Activated CD4-positive, alpha-beta T cell treated with anti-CD3 and anti-CD28 coated beads, Interleukin-2, amount 50 U/mL, for 1 hour (primary cell): ENCODE measurements at places on chromosomes 12 and 14.

DNA sequence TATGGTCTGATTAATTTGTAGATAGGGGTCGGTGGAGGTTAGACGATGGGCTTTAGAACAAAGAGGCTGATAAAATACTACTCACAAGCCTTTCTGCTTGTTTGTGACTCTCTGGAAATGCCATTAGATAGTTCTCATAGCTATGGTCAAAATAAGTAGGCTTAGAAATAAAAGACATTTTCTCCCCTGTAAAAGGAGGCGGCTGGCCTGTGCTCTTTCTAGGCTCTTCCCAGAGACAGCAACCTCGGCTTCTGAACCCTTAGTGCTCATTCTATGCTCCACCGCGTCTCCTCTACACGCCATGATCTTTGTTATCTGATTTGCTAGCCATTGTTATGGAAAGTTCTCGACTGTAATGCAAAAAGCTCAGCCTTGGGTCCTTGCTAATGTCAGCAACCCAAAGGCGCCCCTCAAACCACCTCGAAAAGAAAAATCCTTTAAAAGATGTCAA lies 64.5 kb downstream of the CRADD start:
- DNase-seq, result peak; percentile 5

DNA sequence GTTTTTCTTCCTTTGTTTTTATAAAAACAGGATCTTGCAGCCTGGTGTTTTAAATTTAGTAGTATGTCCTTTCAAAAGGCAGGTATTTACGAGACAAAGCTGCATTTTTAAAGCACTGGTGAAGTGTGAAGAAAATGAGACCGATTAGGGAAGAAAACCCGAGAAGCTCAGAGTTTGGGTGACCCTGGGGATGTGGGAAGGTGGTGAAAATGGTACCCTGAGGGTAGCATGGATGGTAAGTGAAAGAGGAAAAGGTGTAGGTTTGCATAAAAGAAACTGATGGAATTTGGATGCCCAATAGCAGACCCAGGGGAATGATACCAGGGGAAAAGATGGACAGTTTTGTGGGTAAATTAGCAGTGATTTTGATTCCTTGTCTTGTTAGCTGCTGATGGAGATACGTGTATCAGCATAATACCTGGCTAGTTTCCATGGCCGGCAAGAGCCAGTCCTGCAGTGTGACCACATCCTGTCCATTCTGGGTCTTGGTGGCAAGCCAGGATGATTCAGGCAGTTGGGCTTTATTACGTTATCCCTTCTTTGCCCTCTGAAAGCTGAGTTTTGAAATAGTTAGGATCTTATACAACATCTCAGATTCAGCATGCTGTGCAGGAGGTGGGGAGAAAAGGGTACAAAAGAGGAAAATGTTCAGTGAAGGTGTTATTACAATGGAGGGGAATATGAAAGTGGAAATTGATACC lies 8.9 kb downstream of the BICD1 start:
- DNase-seq, result no peak

DNA sequence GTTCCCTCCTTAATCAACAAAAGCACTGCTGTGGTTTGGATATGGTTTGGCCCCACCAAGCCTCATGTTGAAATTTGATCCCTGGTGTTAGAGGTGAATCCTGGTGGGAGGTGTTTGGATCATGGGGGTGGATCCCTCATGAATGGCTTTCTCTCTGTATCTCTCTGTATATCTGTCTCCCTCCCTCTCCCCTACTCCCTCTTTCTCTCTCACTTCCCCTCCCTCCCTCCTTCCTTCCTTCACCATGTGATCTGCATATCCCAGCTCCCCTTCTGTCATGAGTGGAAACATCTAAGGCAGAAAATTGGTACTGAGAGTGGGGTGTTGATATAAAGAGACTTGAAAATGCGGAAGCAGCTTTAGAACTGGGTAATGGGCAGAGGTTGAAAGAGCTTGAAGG lies 5.2 kb downstream of the GSKIP start:
- no peak for DNase-seq

- DNase-seq, result no peak
Measured at GRCh38 chr12:52342781-52343490, 21.7 kb upstream of the KRT83 start.

DNA sequence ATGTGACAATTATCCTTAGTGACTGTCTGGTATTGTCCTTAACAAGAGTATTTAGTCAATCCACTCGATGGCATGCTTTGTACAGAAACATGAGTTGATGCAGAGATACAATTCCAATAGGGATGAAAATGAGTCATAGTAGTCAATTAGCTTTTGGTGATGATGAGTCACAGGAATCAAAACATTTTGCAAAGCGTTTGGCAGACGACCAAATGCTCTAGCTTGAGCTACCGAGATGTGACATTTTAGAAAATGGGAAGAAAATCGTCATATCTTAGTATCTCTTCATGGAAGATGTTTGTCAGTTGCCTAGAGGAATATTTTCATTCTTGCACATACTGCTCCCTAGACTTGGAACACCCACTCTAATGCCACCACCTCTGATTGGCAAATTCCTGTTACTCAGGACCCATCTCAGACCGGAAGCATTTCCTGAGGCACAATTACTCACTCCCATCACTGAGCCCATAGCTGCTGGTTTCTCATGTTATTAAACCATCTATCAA lies 95.0 kb downstream of the LMNTD1 start:
- no peak for DNase-seq

GRCh38 chr12:124375141-124375788 lies 80.4 kb downstream of the RFLNA start:
- DNase-seq, result no peak

DNA sequence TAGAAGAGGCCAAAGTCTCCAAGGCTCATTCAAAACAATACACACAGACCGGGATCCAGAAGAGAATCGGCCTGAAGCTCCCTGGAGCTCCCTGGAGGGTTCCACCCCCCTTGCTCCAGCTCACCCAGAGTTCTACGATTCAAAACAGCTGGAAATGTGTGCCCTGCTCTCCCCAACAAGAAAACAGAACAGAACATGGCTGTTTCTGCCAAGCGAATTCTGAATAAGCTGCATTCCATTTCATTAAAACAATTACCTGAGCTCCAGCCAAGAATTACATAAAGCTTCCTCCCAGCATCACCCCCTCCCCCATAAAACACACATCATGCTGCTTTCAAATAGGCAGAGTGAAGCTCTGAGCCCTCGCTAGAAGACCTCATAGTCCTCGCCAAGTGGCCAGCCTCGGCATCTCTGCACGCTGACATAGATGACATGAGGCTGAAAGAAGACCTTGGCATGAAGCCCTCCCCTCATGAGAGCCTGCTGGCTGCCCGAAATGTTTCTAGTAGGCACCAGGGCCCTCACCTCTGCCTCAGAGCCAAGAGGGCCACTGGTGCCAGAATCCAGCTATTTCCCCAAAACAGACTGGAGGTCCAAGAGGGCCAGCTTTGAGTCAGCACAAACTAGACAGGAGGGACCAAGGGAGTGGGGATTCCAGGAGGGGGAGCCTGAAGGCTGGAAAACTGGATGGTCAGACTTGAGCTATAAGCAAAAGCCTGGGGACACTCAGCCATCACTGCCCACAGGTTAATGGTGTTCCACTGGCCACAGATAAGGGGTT lies 8.3 kb downstream of the PXN start:
- no peak for DNase-seq

GRCh38 chr12:1539135-1539534 lies 55.2 kb downstream of the FBXL14 start:
- no peak for DNase-seq

DNA sequence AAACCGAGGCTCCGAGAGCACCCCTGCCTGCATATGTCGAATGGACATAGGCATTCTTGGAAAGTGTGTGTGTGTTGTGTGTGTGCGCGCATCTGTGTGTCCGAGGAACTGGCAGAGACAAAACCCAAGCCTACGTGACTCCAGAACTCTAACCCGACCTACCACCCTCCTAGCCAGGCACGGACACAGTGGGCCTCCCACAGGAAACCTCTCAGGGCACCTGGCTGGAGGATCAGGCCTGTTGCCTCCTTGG lies 556 bp upstream of the PGF start:
- no peak for DNase-seq

DNA sequence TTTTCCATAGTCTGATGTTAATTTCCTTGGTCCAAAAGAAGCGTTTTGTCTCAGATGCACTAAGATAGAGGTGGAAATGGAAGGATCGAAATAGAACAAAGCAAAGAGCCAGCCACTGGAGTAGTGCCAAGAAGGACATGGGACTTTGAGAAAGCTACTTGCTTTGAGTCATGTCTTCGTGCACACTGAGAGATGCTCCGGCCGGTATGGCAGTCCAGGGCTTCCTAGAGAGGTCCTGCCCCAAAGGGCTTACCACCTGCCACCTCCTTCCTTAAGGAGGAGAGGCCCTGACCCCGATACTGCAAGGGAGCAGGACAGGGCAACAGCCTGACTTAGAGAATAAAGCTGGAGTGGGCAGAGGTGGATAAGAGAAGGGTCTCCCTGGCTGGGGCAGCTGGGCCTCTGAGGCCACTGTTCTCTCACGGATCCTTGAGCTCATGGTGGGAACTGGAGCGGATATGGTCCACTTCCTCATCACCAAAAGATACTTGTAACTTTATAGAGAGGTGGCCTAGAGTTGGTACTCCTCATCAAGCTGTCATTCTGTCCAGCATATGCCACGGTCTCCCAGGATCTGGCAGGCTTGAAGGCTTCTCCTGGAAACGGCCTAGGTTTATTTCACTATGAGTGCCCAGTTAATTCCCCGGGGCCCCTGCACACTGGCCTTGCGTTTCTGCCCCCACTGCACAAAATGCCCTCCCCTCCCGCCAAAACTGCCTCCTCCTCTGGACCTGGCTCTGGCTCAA lies 57.4 kb downstream of the FOXN3 start:
- DNase-seq, result no peak

DNA sequence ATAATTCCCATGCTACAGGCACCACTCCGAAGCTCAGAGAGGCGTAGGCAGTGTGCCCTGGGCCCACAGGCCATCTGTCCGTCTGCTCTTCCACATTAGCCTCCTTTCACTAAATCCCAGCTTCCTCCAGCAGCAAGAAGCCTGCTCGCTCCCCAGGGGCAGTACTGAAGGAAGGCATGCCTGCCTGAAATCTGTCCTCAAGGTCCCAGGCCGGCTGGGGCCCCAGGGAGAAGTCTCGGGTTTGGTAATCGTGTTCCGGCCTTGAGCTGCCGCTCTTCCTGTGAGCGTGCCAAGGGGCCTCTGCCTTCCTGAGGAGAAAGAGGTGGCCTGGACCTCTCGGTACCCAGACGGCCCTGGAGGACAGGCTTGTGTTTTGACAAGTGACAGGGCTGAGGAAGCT lies 15.2 kb upstream of the DLK1 start:
- DNase-seq, result no peak

GRCh38 chr12:81627336-81628189 lies 131.6 kb downstream of the PPFIA2 start:
- DNase-seq, result no peak

- DNase-seq, result no peak
Measured at GRCh38 chr12:113236539-113237399, 15.5 kb downstream of the TPCN1 start.

DNA sequence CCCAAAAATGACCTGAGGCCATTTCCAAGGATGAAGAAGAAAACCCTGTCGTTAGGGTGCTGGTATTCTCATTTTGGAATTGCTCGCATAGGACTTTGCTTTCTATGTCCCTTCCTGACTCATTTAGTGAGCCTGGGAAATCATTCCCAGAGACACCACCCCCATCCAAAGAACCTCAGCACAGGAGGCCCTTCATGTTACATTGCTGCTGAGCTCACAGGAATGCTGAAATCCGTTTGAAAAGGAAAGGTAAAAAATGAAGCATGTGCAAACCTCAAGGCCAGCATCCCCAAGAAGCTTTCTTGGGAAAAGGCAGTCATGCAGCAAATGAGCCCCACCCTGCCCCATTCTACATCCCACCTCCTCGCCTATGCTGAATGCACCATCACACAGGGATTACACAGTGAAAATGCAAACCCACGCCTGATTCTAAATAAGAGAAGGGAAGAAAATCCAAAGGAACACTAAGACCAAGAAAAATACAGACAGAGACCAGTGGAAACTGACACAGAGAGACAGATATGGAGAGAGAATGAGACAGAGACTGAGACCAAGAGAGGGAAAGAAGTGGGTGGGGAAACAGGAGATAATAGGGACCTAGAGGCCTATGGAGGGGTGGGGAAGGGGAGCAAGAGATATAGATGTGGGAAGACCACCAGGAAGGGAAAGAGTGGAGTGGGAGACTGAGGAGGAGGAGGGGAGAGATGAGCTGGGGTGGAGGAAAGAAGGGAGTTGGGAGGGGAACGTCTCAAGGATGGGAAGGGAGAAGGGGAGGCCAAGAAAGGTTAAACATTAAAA lies 33.5 kb downstream of the NIN start:
- no peak for DNase-seq

DNA sequence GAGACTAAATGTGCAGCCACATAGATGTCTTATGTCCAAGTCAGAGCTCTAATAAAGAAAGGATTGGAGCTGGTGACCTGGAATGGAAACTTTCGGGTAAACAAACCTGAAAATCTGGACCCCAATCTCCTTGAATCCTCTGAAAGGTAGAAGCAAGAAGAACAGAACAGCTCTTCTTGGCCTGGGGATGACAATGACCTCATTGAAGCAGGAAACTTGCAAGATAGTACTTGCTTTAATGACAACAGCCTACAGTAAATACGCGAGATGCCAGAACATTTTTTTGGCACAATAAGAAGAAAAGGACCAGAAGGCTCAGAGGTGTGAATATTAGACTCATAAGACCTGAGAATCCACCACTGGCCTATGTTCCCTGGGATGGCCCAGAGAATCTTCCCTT lies 4.1 kb upstream of the PRIMA1 start:
- DNase-seq, result no peak

DNA sequence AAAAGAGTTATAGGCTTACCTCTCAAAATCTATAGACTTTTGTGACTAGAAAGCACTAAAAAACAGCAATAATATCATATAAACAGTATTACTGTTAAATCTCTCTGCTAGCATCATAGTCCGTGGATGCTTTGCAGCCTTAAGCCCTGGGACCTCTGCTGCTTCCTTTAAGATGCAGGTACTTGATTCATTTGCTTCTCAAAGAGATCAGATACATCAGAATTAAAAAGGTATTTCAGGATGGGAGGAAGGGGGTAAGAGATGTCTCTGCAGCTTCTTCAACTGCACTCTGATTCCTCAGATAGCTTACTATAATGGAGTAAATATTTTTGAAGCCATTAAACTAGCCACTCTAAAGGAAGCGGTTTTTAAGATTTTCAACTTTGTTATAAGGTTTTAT lies 49.3 kb downstream of the PAPLN start:
- DNase-seq, result no peak

- no peak for DNase-seq
Measured at GRCh38 chr12:91327889-91328288, 145.3 kb upstream of the DCN start.

- no peak for DNase-seq
Measured at GRCh38 chr12:52037248-52037861, 13.9 kb upstream of the NR4A1 start.
